ENCODE measurements at places on chromosomes 2 and 18. TPM values are rescaled to one million over a fixed set of nuclear protein-coding genes. Genes with fewer than 3 reads are reported as not detected.

The GPR75 gene
- 1.8 TPM for total RNA-seq

The PSD4 gene
- total RNA-seq = 4.6 TPM

The DSG1 gene
- not detected for total RNA-seq

The GPR35 gene
- total RNA-seq = not detected

The UCN gene
- total RNA-seq = not detected

The MFF gene
- total RNA-seq = 81.0 TPM

The SCN3A gene
- not detected for total RNA-seq

The REG3A gene
- not detected for total RNA-seq

The UGT1A8 gene
- total RNA-seq = not detected

The KCNJ3 gene
- 0.35 TPM for total RNA-seq

The REG1B gene
- not detected for total RNA-seq

The CCDC141 gene
- not detected for total RNA-seq

All from myometrial cell (primary cell).